ENCODE measurements at places on chromosomes 11 and 22. TPM values are rescaled to one million over a fixed set of nuclear protein-coding genes. Genes with fewer than 3 reads are reported as not detected.

GRCh38 chr11:107848345-107848744 is 10.2 kb downstream of the SLC35F2 start:
- no peaks in the 10 kb centered on the region for H3K27me3 ChIP-seq
- H3K36me3 ChIP-seq: no peaks in the 10 kb centered on the region
- DNase-seq: no peak
- no peaks in the 10 kb centered on the region for H3K4me1 ChIP-seq

GRCh38 chr22:29245626-29246385 is 22.0 kb downstream of the RHBDD3 start:
- no peaks in the 10 kb centered on the region for H3K36me3 ChIP-seq
- H3K27ac ChIP-seq: no peak overlapping the region
- peak; percentile 76 for DNase-seq
- no peaks in the 10 kb centered on the region for H3K4me1 ChIP-seq
- no peak overlapping the region for H3K4me3 ChIP-seq

- no peaks in the 10 kb centered on the region for H3K4me1 ChIP-seq
- no peak overlapping the region for H3K4me3 ChIP-seq
- no peak overlapping the region for H3K27ac ChIP-seq
- no peak for DNase-seq
- no peaks in the 10 kb centered on the region for H3K27me3 ChIP-seq
Measured at GRCh38 chr22:26453812-26454500, 24.9 kb downstream of the ASPHD2 start.

The TRIM48 gene
- total RNA-seq: not detected

DNA sequence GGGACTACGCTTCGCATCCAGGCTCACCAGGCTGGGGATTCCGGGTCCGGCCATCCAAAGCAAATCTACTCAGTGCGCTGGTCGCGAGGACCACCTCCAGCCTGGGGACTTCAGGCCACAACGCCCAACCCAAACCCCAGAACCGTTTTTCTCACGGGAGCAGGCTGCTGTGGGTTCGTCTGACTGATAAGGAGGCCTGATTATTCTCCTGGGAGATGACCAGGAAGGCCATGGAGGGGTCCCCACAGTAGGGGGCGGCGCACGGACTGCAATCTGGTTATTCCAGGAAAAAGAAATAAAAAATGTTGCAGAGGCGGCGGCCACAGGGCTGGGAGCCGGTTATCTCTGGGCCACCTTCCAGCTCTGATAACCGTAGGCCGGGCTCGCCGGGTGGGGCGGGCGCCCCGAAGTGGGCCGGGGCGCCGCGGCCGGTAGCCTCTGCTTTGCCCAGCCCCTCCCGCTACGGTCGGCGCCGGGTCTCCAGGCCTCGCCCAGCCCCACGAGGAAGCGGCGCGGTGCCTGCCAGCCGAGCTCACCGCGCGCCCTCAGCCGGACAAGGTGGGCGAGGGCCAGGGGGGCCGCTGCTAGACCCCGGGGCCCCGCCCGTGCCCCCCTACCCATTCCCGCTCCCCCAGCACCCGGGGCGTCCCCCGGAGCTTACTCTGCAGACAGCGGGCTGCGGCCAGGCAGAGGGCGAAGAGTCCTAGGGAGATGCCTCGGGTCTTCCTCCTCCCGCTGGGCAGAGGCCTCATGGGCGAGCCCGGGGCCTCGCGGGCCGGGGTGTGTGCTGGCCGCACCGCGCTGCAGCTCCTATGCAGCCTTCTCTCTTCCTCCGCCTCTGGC is 446 bp downstream of the VSTM5 start:
- H3K4me1 ChIP-seq: peaks cover 13% of the 10 kb centered on the region
- no peaks in the 10 kb centered on the region for H3K36me3 ChIP-seq
- peak; percentile 30 for DNase-seq
- H3K27me3 ChIP-seq: no peaks in the 10 kb centered on the region
- H3K4me3 ChIP-seq: peak overlapping the region; percentile 60
- H3K27ac ChIP-seq: peak overlapping the region; percentile 43

DNA sequence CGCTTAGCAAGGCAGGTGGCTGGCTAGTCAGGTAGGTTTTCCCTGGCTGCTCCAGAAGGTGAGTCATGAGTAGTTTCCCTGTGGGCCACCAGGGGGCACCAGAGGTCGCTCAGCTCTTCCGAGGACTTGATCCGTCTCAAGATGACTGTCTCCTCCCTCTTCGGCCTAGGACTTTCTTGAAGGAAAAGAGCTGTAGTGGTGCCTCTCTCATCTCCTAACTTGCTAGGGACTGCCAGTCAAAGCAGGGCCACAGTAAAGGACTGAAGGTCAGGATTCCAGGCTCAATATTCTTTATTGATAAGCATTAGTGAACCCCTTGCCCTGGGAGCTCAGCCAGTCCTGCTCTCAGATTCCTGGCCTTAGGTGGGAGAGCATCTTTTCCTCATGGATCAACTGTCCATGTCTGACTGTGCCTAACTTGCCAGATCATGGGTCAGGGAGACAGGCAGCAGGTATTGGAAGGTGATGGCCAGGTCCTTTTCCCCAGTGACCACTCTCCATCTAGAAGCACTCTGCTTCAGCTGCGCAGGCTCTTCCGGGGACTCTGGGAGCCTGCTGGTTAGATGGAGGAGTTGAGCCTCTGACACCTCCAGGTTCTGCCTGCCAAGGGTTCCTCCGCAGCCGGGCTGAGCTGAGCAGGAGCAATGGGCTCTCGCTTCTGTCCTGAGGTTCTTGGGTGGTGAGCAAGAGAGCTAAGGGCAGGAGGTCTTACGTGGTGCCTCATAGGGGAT is 1.9 kb downstream of the POLD4 start:
- H3K27ac ChIP-seq: peak overlapping the region; percentile 9
- no peaks in the 10 kb centered on the region for H3K27me3 ChIP-seq
- peak; percentile 75 for DNase-seq
- H3K4me3 ChIP-seq: no peak overlapping the region

The ARVCF gene
- total RNA-seq: 36.6 TPM

DNA sequence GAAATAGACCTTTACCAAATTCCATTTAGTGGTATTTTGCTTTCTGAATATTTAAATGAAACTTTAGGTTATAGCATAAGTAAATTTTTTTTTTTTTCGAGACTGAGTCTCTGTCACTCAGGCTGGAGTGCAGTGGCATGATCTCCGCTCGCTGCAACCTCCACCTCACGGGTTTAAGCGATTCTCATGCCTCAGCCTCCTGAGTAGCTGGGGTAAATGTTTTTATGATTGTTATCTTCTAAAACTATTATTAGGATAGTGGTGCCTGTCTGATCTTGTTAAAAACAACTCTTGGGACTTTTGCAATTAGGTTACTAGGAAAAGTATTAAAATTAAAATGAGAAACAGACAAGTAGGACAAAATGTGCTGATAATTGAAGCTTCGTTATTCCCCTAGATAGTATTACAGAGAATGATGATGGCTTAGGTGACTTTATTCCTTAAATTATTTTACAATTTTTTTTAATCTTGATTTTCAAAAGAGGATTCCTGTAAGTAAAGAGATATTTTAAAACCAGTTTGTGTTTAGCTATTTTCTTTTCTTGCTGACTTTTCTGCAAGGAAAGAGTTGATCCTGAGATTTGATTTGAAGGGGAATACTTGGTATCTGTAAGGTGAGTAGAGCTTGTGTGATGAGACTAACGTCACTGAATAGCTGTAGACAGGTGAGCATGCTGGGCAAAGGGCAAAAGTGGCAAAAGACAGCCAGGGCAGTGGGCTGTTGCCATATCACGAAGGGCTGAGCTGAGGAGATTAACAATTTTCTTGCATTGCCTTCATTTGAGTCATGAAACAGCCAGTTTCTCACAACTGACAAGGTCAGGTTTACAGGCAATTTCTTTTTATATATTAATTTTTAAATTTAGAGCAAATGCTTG is 20.8 kb downstream of the CRKL start:
- peaks cover 1% of the 10 kb centered on the region for H3K36me3 ChIP-seq
- H3K4me1 ChIP-seq: peaks cover 52% of the 10 kb centered on the region
- no peaks in the 10 kb centered on the region for H3K27me3 ChIP-seq
- no peak overlapping the region for H3K4me3 ChIP-seq
- H3K27ac ChIP-seq: no peak overlapping the region

- no peaks in the 10 kb centered on the region for H3K27me3 ChIP-seq
- DNase-seq: no peak
- no peaks in the 10 kb centered on the region for H3K36me3 ChIP-seq
- H3K4me3 ChIP-seq: no peak overlapping the region
- no peaks in the 10 kb centered on the region for H3K4me1 ChIP-seq
Measured at GRCh38 chr22:33908171-33909074, 11.9 kb downstream of the LARGE1 start.

GRCh38 chr11:110472858-110473257 is 43.1 kb downstream of the FDX1 start:
- no peak for DNase-seq
- no peak overlapping the region for H3K27ac ChIP-seq
- H3K4me1 ChIP-seq: no peaks in the 10 kb centered on the region
- H3K4me3 ChIP-seq: no peak overlapping the region

- no peak for DNase-seq
- H3K27me3 ChIP-seq: no peaks in the 10 kb centered on the region
- H3K4me1 ChIP-seq: no peaks in the 10 kb centered on the region
- no peaks in the 10 kb centered on the region for H3K36me3 ChIP-seq
Measured at GRCh38 chr11:42253156-42253555, 793.7 kb upstream of the LRRC4C start.

The FXYD6 gene
- 23.9 TPM for total RNA-seq

GRCh38 chr11:79332017-79332416 is 108.8 kb downstream of the TENM4 start:
- no peak for DNase-seq
- no peaks in the 10 kb centered on the region for H3K27me3 ChIP-seq
- no peaks in the 10 kb centered on the region for H3K36me3 ChIP-seq
- H3K4me3 ChIP-seq: no peak overlapping the region
- H3K27ac ChIP-seq: no peak overlapping the region

DNA sequence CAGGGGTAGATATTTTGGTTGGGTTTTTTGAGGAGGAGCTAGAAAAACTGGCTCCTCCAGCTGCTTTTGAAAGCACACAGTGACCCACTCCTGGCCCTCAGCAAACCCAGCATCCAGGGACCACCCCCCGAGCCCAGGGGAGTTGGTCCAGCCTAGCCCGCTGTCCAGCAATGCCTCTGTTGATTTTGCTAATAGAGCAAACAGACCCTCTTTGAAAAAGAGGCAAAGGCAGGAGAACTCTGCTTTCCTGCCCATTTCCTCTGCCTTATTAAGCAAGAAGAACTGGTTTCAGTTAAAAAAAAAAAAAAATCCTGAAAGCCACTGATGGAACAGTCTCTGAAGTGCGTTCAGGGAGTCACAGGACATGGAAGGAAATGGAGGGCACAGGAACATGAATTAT is 25.3 kb downstream of the ABTB2 start:
- H3K27me3 ChIP-seq: no peaks in the 10 kb centered on the region
- no peaks in the 10 kb centered on the region for H3K36me3 ChIP-seq
- DNase-seq: no peak
- H3K4me3 ChIP-seq: no peak overlapping the region

The SLC22A9 gene
- total RNA-seq: not detected

Measured in body of pancreas (tissue), 4 donors.